NCI-H2081 (cell line): ENCODE measurements at places on chromosomes 1 and 21.

DNA sequence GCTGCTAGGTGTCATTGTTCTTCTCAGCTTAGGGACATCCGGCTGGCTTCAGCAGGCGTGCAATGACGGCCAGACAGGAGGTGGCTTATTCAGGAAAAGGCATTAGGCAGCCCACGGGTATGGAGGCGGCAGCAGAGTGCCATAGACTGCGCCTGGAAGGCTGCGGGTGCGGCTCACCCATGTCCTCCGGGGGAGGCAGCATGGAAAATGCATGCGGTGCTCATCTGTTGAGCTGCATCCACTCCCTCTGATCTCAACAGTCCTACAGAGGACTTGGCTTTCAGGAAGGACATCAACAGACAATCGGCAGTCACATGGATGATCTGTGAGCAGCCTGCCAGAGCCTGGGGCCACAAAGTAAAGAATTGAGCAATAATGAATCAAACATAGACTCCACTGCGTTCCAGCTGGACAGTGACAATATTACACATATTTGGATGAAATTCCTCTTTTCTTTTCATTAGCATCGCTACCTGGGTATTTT is 42.9 kb downstream of the UMODL1 start:
- DNase-seq, result no peak

- no peak for DNase-seq
Measured at GRCh38 chr1:41954533-41954944, 35.8 kb upstream of the HIVEP3 start.

GRCh38 chr1:66523562-66523961 is 10.4 kb upstream of the SGIP1 start:
- DNase-seq, result no peak

DNA sequence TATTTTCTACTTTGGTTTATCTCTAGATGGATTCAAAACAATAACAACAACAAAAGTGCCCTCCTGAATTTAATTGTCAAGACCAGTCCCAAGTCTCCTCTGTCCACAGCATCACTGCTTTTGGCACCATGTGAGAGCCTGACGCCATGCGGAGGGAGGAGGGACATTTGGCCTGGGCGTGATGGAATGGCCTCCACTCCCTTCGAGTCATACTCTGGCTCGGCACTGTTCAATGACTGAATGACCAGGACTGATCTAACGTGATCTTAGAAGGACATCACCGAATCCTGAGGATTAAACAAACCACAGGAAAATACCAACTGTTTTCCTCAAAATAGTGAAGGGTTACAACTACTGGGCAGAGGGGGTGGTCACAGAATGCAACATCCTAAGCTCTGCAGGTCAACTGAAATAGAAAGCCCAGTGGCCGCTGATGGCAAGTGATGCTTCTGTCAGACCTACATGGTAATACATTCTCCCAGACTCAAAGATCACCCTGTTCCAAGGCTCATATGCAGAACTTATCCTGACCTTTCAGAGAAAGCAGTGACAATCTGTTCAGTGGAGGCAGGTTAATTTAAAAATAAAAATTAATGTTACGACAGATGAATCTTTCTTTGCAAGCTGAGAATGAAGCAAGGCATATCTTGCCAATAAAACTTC is 19.1 kb downstream of the SRSF4 start:
- DNase-seq, result no peak

GRCh38 chr1:94982398-94982797 is 55.5 kb upstream of the CNN3 start:
- no peak for DNase-seq
